ENCODE measurements at places on chromosomes 11 and 22.

DNA sequence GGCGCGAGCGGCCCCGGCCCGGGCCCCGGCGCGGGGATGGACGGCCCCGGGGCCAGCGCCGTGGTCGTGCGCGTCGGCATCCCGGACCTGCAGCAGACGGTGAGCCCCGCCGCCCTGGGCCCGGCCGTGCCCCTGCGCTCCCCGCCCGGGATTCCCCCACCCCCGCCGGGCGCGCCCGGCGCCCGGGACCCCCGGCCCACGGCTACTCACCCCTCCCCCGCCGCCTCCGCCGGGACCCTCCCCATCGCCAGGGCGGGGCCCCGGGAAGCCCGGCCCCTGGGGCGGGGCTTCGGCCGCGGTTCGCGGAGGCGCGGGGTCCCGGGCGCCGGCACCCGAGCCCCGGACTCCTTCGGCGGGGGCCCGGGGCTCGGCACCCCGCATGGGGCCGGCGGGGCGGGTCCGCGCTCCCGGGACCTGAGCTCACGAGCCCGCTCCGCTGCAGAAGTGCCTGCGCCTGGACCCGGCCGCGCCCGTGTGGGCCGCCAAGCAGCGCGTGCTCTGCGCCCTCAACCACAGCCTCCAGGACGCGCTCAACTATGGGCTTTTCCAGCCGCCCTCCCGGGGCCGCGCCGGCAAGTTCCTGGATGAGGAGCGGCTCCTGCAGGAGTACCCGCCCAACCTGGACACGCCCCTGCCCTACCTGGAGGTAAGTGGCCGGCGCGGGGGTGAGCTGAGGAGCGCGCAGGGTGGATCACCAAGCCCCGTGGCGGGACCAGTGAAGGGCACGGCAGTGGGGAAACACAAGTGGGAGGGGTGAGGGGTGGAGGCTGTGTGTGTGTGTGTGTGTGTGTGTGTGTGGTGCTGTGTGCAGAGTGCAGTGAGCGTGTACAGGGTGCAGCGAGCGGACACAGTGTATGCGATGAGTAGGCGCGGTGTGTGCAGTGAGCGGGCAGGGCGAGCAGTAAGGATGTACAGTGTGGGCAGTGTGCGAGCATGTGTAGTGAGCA is 2.3 kb downstream of the SHANK3 start:
- no peak for DNase-seq

GRCh38 chr11:102794382-102794781 is 3.6 kb downstream of the MMP1 start:
- no peak for DNase-seq

DNA sequence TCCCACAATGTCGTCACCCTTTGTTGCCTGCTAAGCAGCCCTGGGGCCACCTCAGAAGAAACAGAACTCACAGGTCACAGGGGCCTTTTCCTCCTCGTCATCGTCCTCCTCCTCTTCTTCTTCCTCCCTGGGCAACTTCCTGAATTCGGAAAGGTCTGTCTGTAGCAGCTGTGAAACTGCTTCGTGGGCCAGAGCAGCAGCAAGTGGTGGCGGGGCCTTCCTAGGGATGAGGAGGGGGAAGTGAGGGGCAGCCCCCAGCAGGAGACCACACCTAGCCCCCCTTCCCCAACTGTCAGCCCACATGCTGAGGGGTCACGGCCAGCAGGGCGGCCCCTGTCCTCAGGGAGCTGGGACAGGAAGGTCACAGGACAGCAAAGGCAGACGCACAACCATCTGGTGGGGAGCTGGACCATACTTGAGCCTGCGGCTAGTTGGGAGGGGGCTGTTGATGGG is 13.2 kb downstream of the PPM1F start:
- DNase-seq, result no peak

DNA sequence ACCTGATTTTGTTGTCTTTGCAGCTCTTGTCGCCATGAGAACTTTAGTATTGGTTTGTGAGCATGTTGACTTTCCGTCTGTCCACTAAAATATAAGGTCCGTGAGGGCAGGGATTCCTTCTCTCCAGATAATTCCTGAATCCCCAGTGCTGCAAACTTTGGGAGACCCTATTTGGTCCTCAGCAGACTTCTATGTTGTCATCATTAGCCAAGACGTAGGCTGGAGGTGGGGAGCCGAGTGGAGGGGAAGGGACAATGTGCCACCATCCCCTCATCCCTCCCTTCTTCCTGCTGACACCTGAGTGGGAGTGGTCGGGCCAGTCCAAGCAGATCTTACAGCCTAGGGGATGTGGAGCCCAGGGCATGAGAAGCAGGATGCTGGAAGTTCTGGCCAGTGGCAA is 690.6 kb downstream of the TBC1D22A start:
- no peak for DNase-seq

GRCh38 chr11:78424334-78425270 is 7.0 kb upstream of the GAB2 start:
- DNase-seq, result peak; percentile 23

DNA sequence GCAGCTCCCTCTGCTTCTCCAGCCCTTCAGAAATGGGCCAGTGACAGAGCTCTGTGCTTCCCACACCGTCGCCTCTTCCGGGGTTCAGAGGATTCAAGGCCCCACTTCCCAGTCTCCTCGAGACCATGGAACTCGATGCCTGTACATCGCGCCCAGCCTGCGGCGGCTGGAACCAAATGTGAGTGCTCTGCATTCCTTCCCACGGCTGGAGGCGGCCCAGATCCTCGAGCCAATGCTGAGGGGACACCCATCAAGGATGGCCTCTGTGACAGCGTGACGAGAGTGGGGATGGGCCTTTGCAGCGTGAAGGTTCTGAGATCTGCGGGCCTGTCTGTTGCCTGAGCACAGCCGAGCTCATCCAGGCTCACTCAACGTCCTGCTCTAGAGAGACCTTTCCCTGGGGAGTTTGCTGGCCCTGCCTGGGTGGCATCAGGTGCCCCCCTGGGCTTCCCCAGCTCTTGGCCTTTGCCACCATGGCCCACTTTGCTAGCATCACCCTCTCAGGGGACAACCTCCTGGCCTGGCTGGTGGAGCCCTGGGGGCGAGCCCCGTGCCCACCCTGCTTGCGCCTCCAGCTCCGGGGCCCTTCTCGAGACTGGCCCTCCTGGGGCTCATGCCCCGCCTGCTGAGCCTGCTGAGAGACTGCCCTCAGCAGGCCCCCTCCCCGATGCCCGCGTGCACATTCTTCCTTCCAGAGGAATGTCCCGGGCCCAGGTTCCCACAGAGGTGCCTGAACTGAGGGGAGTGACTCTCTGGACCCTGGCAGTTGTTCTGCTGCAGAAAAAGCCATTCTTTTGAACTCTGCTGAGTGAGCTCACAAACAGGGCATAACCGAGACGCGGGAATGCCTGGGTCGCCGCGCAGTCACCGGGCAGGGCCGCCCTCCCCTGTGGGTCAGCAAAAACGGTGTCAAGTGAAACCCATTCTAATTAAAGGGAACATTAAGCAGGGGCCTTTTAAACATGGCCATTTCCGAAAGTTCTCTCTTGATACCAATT is 7.3 kb upstream of the MYEOV start:
- DNase-seq, result no peak

- DNase-seq, result no peak
Observed at GRCh38 chr22:37911697-37912096, 5.6 kb downstream of the MICALL1 start.

GRCh38 chr11:111059726-111060125 is 185.8 kb upstream of the POU2AF2 start:
- no peak for DNase-seq

GRCh38 chr22:46547179-46547882 is 9.9 kb upstream of the CELSR1 start:
- no peak for DNase-seq

GRCh38 chr22:49953027-49953679 is 7.4 kb upstream of the PIM3 start:
- DNase-seq, result no peak

GRCh38 chr11:108853864-108854263 is 189.0 kb downstream of the DDX10 start:
- no peak for DNase-seq

DNA sequence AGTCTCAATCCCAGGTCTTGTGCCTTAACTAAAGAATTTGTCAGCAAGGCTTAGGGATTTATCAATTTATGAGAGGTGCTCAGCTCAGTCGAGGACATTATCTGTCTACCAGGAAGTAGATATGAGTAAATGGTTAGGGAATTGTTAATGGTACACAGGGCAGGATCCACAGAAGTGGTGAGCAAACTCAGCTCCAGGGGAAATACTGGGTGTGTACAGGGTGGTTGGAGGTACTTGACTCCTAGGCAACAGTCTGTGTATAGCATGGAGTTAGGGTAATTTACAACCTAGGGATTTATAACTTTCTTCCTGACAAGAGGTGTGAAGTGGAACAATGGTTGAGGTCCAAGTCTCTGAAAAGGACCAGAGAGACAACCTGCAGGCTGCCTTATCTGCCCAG is 123.4 kb upstream of the OR9Q1 start:
- DNase-seq, result no peak

- no peak for DNase-seq
Observed at GRCh38 chr22:39809772-39810557, 83.6 kb downstream of the ENTHD1 start.

- DNase-seq, result no peak
Observed at GRCh38 chr22:45919504-45920286, 57.3 kb downstream of the WNT7B start.

DNA sequence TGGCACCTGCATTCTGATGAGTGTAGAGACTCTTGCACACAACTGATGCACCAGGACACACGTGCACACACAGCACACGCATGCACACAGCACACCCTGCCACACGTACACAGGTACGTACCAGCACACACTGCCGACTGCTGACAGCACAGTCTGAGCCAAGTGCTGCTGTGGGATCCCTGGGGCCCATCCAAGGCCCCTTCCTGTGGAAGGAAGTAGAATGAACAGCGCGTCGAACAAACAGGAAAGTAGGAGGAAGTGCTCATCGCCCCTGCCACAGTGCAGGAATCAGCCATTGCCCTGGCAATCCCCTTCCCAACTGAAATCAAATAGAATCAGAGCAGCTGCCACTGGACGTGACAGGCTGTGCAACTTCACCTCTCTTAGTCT is 57.9 kb downstream of the CD82 start:
- no peak for DNase-seq

- DNase-seq, result no peak
Observed at GRCh38 chr22:48102581-48102980, 1340.1 kb downstream of the TBC1D22A start.

DNA sequence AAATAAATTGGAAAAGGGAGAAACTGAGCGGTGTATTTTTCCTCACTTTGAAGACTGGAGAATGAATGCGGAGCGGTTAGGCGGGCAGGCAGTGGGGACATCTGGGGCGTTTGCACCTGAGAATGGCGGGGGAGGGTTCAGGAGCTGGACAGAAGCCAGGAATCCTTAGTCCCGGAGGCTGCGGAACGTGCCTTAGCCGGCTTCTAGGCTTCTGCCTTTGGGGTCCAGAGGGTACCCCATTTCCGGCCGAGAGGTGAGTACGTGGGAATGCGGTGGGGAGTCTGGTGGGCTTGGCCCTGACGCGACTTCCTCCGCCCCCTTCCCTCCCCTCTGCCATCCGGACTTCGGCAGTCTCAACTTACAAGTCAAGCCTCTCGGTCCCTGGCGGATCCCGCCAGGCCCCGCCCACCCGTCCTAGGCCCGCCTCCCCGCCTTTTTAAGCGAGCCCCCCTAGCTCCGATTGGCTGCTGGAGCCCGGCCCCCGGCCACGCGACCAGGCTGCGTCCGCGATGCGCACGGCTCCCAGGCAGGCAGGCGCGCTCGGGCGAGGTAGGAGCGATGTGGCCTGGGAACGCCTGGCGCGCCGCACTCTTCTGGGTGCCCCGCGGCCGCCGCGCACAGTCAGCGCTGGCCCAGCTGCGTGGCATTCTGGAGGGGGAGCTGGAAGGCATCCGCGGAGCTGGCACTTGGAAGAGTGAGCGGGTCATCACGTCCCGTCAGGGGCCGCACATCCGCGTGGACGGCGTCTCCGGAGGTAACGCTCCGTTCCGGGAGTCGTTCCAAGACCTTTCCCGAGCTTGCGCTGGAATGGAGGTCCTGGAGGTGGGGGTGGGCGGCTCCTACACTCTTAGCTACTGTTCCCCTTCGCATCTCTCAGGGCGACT is at the start of gene GCAT:
TSS of gene GCAT (plus strand) at position 525 of the 884 bp plus-strand sequence. CDS start at position 559, 34 bp downstream.
- peak; percentile 73 for DNase-seq

GRCh38 chr11:68314203-68315170 is 2.1 kb downstream of the LRP5 start:
- no peak for DNase-seq

DNA sequence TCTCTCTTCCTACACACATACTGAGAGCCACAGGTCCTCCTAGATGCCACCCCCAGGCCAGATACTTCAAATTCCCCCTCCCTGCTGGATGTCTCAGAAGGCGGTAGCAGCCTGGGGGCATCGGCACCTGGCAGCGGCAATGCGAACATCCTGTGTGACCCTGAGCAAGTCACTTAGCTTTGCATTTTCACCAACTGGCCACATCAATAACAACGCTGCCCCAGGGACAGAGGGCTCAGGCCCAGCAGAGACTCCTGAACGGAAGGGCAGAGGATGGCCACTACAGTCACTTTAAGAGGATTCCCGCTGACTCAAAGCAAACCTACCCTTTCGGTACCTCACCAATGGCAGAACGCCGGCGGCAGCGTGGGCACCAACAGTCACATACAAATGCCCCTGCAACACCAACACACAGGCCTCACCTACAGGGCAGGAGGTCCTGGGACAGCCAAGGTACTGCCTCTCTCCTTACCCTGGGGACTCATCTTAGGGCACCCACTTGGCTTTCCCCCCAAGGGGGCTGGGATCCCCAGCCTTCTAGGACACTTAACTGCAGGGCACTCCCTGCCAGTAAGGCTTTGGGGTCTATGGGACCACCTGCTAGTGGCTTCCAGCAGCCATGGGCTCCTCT is 1.6 kb downstream of the LMO1 start:
- DNase-seq, result no peak

- no peak for DNase-seq
Observed at GRCh38 chr22:29722151-29722550, 2.3 kb downstream of the CABP7 start.

DNA sequence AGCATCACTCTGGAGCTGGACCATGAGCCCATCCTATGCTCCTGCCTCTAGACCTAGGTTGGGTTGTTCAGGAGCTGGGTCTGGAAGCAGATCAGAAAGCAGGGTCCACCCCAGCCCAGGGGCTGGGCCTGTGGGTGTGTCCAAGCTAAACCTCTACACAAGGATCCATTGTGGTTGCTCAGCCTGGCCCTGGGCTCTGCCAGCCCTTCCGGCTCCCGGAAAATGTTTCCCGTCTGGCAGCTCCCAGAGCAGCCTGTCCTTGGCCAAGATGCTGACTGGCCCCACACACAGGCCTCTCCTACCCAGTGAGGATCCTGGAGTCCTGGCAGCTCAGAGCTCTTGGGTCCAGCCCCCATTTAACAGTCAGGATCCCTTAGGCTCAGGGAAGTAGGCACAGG is 35.3 kb upstream of the FCHSD2 start:
- DNase-seq, result no peak

DNA sequence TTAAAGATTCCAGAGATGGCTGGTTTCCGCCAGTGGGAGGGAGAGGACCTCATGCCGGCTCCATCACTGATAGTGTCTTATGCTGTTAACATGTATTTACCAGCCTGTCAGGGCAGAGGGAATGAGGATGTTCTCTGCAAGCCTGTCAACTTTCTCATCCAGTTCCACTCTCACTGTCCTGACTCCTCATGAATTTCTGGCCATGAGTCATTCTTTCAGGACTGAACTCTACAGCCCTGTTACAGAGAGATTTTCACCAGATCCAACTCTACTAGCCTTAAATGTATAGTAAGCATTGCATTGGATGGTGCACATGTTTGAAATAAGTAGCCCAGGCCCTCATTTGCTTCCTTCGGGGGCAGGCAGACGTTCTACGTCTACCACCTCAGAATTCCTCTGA is 387.7 kb downstream of the TMEM135 start:
- DNase-seq, result no peak

Data from non-pigmented ciliary epithelial cell (primary cell).